ENCODE measurements at places on chromosomes 6 and 20. TPM values are rescaled to one million over a fixed set of nuclear protein-coding genes. Genes with fewer than 3 reads are reported as not detected.

DNA sequence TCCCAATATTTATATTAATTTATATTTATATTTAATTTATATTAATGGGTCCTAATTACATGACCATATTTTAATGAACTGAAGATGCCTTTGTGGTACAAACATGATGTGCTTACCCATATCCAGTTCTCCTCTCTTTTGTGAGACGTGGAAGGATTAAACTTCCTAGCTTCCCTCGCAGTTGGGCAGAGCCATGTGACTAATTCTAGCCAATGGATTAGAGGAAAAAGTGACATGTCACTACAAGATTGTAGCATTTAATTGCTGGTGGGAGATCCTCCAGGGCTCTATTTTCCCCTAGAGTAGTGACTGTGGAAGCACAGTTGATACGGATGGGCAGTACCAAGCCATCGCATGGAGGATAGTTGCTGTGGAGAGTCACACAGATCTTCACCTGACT is 4.8 kb upstream of the SOBP start:
- DNase-seq = no peak

DNA sequence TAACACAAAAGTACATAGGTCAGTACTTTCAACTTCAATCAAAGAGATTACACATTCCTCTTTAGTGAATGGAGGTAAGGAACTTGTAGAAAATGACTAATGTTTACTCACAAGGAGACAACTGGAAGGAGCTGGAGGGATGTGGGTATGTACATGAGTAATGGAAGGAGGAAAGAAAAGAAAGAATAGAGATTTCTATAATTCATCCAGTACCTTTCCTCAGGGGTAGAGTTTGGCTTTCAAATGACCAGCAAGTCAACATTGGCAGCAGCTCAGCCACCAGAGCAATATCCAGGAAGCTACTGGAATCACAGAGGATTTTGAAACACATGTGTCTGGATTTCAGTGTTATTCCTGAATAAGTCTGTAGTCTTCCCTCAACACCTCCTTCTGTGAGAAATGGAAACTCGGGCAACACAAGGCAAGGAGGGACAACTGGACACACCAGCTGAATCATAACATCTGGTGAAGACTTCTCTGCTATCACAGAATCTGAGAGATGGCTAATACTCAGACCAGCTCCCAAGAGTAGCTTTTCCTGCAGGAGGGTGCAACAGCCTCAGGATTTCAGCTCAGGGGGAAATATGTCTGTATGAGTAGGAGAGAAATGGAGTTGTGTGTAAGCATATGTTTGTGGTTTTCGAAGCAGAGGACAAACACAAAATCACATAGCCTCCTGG is 98.8 kb downstream of the HAO1 start:
- no peak for DNase-seq

The SOX18 gene
- 70.5 TPM for total RNA-seq

GRCh38 chr6:113847447-113847846 is 9.7 kb upstream of the MARCKS start:
- no peak for DNase-seq

DNA sequence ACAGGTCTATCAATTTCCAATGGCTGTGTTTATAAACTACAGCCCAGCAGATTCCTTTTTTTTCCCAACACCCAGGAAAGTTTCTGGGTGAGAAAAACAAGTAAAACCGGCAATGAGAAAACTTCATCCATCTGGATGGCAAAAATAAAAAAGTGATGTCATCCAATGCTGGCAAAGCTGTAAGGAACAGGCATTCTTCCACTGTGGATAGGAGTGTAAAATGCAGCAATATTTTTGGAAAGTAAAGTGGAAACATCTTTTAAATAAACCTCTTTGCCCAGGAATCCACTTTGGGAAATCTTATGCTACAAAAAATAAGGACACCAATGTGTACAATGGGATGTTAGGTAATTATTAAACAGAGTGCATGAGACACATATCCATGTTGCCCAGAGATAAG is 102.1 kb upstream of the NT5E start:
- no peak for DNase-seq

DNA sequence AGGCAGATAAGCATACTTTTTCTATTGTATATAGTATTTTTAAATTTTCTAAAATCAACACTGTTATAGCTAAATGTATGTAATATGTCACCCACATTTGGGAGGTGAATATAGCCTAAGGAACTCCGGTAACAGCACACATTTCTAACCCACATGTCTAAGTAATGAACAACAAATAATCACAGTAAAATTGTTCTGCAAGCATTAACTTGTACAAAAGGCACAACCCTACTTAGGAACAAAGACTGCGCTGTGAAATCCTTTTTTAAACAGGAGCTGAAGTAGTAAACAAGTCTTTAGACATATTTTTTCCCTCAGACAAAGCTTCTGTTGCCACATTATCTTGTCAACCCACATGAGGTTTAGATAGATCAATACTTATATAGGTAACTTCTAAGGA is 872.4 kb upstream of the SLC35B3 start:
- no peak for DNase-seq

- DNase-seq = no peak
Observed at GRCh38 chr20:2654384-2654822, 2.0 kb downstream of the NOP56 start.

The CALHM6 gene
- 0.77 TPM for total RNA-seq

DNA sequence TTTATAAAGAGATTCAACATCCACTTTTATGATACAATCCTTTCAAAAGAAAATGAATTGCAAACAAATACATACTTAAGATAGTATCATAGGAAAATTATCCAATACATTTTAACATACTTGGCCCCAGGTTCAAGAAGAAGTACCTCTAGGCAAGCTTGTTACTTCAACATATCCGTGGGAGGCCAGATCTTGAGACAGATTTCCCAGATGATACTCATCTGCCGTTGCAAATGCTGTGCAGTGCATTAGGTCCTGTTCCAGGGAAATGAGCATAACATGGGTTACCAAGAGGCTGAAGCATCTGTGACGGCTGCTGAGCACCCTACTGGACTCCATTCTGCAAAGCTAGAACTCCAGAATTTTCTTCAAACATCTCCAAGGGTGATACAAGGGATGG is 15.6 kb downstream of the RMND1 start:
- no peak for DNase-seq

GRCh38 chr20:19943061-19943521 is 74.1 kb upstream of the NAA20 start:
- DNase-seq = no peak

- DNase-seq = no peak
Observed at GRCh38 chr6:167828325-167828956, 1.7 kb downstream of the AFDN start.

GRCh38 chr6:104365451-104366234 is 494.1 kb downstream of the HACE1 start:
- DNase-seq = no peak

DNA sequence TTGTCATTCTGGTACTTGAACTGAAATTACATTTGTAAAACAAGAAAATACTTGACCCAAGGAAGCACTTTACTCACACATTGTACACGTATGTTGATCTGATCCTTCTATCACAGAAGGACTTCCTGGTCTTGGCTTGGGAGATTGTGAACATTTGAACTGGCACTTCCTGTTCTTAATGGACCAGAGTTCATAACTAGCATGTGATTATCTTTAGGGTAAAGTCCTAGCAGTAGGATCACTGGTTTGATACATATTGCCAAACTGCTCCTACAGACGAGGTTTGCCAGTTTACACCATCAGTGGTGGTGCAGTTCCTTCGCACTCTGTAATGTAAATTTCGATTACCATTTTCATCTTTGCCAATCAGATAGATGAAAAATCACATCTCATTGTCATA is 12.7 kb downstream of the HECA start:
- no peak for DNase-seq

DNA sequence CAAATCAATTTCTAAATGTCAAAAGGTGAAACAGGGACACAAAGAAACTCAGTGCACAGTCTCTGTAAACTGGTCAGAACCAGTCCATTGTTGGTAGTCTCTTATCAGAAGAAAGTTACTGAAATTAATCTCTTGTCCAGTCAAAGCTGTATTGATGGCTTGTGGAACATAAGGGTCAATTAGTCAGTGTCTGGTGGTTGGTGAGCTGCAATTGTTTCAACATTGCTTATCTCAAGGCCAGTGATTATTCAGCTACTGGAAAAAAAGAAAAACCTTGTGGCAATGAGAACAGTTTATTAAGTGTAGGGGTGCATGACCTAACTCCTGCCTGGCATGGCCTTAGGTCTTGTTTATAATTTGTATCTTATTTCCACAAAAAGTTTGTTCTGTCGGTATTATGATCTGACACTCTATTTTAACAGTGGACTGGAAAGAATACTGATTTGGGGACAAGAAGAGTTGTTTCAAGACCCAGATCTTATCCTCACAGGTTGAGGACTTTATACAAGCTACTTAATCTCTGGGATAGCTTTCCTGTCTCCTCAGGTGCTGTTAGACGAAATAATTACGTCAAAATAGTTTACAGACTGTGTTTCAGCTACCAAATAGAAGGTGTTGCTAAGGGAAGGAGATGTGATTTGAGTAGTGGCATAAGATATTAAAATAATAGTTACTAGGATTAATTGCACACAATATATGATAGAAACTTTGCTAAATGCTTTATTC is 520.0 kb upstream of the IRAK1BP1 start:
- DNase-seq = no peak

- DNase-seq = no peak
Observed at GRCh38 chr6:169479783-169480495, 221.9 kb downstream of the WDR27 start.

The CDKAL1 gene
- 13.2 TPM for total RNA-seq

DNA sequence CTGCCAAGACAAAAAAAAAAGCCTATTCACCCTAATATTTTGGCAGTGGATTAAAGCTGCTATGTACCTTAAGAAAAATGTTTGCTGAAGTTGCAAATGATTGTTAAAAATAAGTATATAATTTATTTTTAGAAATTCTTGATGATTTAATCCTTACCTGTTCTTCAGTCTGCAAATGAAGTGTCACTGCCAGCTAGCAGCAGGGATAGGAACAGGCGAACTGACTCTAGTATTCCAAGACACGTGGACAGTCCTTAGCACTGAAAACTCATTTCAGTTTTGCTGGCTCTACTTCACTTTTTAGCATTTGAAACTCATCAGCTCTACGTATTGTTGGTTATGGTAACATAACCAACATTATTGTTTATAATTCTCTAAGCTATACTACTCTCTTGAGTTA is 204.4 kb upstream of the ID4 start:
- DNase-seq = no peak

DNA sequence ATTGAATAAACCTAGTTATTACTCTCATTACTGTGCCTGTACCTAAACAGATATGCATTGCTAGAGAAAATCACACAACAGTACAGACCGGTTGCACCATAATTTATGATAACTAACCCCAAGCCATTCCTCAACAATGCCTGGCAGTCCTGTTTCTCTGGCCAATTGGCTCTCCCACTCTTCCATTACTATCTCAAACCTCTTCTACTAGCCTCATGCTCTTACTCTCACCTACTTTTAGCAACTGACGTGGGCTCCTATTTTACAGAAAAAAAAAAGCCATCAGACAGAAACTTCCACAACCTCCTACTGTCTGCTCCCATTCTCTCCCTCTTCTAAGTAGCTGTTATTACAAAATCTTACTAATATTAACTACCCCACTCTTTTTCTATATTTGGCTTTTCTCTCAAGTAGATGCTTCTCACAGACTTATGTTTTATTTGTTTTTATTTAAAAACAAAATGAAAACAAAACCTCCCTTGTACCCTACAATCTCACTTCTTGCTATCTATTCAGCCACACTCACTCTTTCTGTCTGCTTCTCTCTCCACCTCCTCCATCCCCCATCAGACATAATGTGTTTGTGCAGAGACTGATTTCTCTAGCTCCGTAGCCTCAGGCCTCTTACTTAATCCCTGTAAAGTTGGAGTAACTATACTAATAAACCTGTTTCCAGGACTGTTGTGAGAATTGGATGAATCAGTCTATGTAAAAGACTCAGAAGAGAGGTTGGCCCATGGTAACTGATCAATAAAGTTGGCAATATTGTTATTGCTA is 9.1 kb downstream of the GOPC start:
- no peak for DNase-seq

- DNase-seq = no peak
Observed at GRCh38 chr6:136235233-136235564, 14.9 kb downstream of the MTFR2 start.

GRCh38 chr6:147651249-147652063 is 143.0 kb downstream of the SAMD5 start:
- DNase-seq = no peak

GRCh38 chr6:53316142-53316541 is 32.6 kb downstream of the ELOVL5 start:
- DNase-seq = no peak

DNA sequence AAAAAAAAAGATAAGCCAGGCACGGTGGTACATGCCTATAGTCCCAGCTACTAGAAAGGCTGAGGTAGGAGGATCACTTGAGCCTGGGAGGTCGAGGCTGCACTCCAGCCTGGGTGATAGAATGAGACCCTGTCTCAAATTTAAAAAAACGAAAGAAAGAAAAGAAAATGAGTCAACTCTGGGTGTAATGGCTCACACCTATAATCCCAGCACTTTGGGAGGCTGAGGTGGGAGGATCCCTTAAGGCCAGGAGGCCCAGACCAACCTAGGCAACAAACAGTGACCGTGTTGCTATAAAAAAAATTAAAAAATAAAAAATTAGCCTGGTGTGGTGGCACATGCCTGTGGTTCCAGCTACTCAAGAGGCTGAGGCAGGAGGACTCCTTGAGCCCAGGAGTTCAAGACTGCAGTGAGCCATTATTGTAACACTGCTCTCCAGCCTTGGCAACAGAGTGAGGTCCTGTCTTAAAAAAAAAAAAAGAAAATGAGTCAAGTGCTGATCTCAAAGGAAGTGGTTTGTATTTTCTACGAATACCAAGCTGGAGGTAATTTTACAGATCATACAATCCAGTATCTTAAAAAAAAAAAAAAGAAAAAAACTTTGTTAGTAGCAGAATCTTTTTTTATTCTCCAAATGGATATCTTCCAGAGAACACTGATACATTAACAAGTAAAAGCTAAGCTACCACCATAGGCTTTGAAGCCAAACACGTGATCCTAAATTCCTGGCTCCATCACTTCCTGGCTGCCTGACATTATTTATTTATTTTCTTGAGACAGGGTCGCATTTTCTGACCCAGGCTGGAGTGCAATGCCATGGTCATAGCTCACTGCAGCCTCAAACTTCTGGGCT is 5.7 kb downstream of the COMMD7 start:
- DNase-seq = no peak

- no peak for DNase-seq
Observed at GRCh38 chr6:148359228-148359627, 16.6 kb downstream of the SASH1 start.

DNA sequence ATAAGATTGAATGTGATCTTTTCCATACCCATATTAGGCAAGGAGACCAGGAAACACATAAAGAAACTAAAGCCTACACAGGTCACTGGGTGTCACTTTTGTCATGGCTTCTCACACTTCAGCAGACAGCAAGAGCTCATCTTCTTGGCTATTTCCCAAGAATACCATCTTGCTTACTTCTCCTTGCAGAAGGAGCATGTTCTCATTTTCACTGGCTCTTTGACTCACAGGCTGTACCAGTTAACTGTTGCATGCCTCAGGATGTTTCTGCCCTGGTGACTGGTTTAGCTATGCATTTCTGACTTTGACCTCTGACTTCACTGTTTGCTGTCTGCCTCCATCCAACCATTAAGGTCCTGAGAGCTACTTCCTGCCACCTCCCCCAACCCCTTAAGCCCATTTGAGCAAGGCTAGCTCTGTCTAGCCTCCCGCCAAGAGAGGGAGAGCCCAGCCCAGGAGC is 40.3 kb upstream of the OGFRL1 start:
- DNase-seq = no peak

All from mesenteric fat pad (tissue), 1 donor.